Stimulated activated CD4-positive, alpha-beta T cell treated with anti-CD3 and anti-CD28 coated beads, Interleukin-15, amount 100 ng/mL, for 1 hour (primary cell): ENCODE measurements at places on chromosomes 11 and 22.

GRCh38 chr11:5303626-5304025 lies 1.9 kb upstream of the OR51B4 start:
- no peak for DNase-seq

- DNase-seq = peak; percentile 58
Observed at GRCh38 chr11:9535189-9535781, 38.2 kb upstream of the WEE1 start.

DNA sequence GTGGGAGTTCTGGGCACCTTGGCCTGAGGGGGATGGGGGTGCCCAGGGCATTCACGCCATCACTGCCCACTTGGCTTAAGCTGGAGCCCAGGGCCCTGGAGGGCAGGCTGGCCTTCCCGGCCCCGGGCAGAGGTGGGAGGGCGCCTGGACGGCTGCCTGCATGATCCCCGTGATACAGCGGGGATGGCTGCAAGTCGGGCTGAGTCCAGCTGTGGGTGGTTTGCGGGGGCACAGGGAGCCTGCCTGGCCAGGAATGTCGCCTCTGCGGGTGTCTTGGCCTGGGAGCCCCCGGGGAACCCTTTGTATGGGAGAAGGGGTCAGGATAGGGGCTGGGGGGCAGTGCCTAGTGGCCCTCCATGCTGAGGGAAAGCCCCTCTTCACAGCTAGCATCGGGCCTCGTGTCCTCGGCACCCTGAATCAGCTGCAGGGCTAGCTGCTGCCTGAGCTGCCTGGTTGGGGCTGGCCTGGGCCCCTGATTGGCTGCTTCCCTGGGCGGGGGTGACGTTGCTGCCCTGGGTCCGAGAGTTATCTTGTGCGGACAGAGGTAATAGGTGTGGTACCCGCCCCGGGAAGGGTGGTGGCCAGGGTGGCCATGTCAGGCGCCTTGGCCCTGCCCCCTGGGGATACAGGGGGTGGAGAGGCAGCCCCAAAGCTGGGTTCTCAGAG lies 8.3 kb downstream of the BRSK2 start:
- DNase-seq = no peak

DNA sequence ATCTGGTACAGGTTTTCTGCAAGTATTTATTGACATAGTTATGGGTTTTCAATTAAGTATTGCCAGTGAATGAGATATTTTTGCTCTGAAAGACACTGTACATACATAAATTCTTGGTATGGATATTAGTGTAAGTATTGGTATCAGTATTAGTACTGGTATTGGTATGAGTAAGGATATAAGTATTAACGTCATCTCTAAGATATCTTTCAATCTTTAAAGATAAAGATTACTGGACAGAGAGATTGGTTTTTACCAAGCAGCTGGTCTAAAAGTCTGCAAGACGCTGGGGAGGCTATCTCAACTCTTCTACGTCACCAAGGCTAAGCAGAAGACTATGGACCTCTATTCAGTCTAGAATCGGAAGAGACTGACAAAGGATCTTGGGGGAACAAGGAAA lies 234.5 kb downstream of the NXPE2 start:
- no peak for DNase-seq

- DNase-seq = no peak
Observed at GRCh38 chr11:12149672-12150225, 39.4 kb downstream of the MICAL2 start.

- no peak for DNase-seq
Observed at GRCh38 chr22:49899530-49899929, 18.7 kb downstream of the ALG12 start.

- no peak for DNase-seq
Observed at GRCh38 chr22:39276440-39277141, 31.8 kb upstream of the PDGFB start.

DNA sequence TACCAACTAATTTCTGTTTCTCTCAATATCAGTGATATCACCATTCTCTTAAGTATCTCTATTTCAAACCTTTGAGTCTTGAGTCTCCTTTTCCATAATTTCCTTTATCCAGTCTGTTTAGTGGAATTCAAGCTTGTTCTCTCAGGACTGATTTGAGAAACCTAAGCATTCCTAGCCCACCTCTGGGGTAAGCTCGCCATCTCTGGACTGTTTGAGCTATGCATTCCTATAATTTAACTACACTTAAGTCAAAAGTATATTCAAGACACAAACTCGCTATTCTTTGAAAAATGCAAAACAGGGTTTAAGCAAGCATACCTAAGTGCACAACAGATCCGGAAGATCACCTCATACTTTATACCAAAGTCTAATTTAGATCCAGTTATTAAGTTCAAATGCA lies 2.1 kb upstream of the DLAT start:
- DNase-seq = no peak

DNA sequence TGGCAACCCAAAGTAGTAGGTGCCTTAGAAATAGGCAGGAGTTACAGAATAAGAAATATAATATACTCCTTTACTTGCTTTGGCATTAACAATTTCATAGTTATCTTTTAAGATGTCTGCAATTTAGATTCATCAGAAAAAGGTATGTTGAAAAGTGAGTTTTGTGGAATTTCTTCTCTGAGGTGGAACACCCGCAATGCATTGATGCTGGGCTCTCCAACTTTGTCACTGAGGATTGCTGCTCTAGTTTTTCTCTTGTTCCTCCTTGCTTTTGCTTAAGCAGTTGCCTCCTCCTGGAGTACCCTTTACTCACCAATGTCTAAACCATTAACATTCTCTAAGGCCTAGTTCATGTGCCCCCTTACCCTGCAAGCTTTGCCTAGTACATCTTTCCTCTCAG lies 14.1 kb upstream of the ME3 start:
- DNase-seq = no peak

GRCh38 chr22:42069801-42070516 lies 653 bp downstream of the NAGA start:
- DNase-seq = no peak

DNA sequence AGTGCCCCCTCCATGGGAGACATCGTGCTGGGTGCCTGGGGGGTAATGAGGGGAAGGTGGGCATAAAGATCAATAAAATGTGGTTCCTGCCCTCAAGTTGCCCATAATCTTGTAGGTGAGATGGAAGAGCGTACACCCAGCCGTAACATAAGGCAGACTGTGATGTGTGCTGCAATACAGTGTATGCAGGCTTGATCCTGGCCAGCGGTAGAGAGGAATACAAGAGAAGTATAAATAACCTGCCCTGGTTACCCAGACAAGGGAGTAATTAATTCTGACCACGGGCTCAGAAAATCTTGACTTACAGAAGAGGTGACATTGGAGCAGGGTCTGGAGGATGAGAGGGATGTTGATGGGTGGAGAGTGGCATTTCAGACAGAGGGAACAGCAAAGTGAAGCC lies 43.7 kb downstream of the TECTA start:
- no peak for DNase-seq

DNA sequence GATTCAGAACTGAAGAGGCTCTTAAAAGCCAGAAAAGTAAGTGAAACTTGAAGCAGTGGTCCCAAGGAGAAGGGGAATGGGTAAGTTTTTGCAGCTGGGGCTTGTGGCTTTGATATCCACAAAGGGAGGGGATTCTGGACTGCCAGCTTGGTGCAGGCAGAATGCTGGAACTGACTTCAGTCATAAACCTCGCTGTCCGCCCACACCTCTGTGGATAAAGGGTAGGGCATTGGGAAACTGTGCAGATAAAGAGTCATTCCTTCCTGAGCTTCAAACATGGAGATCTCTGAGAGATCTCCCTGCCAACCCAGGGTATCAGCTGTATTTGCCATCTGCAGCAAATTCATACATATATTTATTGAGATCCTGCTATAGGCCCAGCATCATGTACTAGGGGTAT lies 124.3 kb upstream of the OR9Q1 start:
- no peak for DNase-seq

- peak; percentile 74 for DNase-seq
Observed at GRCh38 chr11:118930094-118930712, 4.5 kb upstream of the BCL9L start.

DNA sequence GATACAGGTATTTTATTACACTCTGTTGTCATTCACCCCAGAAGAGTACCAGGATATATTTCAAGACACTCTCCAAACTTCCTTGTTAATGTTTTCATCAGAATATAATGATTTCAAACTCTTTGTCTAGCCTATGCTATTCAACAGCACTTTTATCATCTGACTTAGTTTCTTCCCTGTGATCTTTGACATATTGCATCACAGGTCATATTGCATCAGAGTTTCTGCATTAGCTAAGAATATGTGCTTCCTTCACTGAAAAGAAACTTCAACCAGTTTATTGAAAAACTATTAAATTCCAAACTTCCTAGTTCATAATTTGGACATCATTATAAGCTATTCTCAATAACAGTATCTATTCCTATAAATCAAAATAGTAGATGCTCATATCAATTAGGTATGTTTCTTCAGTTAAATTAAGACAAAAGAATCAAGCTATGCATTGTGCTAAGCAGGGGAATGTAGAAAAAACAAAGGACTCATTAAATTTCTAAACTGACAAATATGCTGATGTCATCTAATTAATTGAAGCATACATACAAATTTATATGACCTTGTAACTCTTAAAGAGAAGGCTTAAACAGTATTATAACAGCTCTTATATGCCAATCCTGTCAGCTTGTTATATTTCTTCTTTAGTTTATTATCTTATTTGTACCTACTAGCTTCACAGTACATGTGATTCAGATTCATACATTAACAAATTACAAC lies 361.8 kb upstream of the LUZP2 start:
- no peak for DNase-seq

DNA sequence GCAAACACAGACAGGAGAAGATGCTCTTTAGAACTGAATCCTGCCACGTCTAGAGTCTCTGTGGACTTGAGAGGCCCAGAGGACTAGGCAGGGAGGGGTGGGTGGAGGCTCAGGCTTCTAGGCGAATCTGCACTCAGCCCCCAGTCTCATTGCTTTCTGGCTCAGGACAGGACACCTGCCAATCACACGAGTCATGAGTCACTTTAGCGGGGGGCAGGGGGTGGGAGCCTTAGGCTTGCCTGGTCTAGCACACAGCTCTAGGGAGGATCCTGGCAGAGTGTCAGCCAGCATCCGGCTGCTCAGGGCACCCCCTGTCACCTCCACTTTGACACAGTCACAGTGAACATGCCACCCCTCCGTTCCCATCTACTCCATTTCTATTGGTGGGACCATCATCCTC lies 167.7 kb downstream of the CEP164 start:
- DNase-seq = no peak

DNA sequence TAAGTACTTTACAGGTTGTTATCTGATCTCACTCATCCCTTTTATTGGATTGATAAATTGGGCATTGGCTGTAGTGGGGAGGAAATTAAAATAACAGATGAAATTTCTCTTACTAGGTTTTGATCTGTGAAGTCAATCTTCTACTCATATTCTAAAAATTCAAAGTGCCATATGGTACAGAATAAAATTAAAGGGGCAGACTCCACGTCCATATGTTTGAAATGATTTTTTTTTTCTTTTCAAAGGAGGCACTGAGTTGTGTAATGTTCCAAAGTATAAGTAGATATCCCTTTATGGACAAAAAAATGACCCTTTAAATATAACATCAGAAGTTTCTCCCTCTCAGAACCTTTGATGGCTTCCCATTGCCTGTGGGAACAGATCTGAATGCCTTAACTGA lies 207.4 kb downstream of the DBX1 start:
- no peak for DNase-seq

DNA sequence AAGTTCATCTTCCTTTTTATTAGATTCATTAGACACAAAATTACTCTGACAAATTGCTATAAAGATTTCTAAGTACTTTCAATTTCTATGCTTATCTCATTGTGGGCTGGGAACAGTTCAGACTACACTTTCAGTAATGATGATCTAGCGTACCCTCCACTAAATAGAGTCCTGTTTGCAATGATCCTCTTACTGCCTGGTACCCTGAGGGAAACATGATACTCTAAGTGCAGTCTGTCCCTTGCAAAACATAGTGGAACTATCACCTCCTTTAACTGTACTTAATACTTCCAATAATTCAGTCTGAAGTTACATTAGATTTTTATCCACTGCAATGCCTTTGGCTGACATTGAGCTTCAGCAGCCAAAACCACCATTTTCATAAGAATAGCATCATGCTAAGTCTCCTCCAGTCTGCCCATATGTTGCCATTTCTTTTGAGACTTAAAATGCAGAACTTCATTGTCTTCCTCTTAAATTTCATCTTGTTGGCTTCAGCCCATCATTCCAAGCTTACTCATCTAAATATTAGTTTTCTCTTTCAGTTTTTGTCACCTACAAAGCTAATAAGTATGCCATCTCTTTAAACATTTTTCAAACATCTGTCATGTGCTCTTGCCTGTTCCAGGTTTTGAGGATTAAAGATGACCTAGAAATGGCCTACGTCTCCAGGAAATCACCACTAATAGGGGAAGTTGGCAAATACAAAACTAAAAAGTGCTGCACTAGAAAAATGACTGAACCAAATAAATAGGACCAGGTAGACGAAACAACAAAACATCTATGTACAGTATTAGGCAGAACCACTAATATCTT lies 55.5 kb downstream of the PAK1 start:
- no peak for DNase-seq

DNA sequence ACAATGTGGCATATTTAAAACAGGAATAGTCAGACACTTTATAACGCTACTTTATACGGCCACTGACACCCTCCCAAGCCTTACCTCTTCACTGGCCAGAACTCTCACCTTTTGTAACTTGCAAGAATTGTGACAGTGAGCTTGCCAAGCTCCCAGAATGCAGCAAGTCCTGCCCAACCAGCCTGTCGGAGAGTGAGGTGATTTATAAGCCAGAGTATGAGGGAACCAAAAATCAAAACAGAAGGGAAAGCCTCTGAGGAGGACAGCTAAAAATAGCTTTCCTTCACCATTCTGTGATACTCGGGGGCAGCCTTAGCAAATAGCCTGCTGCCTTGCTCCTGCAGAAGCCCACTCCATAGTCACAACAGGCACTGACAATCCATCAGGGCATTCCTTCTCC lies 229.7 kb downstream of the FAM76B start:
- DNase-seq = no peak

GRCh38 chr11:113286009-113286408 lies 28.4 kb upstream of the TTC12 start:
- DNase-seq = no peak
